T1000 (cell line): ENCODE measurements at places on chromosomes 3 and 15.

DNA sequence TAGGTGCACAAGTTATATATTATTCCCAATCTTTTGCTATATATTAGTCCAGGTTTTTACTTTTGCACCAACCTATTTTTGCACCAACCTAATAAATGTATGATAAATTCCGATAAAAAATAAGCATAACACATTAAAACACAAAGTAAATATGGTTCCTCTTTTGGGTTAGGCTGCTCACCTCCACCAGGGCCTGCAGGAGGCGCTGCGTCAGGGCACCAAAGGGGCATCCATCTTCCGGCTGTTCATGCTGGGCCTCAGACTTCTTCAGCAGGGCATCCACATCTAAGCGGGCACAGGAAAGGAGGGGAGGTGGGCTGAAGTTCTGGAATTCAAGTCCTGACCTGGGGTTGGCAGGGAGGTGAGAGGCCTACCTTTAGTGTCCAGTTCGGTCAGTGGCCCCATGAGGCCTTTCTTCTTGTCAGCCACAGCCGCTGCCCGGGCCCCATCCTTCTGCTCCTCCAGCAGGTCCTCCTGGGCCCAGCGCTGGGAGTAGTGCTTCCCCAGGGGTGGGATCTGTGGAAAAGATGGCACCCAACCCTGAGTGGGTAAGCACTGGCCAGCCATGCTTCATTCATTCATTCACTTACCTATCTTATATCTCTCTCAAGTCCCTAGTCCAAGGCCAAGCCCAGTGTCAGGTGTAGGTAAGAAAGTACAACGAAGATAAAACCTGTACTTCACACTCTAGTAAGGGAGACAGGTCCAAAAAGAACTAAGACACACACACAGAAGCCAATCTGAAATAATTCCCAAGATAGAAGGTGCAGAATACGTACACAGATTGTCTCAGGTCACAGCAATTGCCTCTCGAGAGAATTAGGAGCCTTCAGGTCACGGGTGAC, 5.2 kb downstream of the TADA3 start:
- no peak for DNase-seq

- no peak for DNase-seq
Observed at GRCh38 chr15:48602358-48603122, 43.0 kb downstream of the FBN1 start.

- DNase-seq: no peak
Observed at GRCh38 chr3:62659660-62660059, 215.6 kb downstream of the CADPS start.

DNA sequence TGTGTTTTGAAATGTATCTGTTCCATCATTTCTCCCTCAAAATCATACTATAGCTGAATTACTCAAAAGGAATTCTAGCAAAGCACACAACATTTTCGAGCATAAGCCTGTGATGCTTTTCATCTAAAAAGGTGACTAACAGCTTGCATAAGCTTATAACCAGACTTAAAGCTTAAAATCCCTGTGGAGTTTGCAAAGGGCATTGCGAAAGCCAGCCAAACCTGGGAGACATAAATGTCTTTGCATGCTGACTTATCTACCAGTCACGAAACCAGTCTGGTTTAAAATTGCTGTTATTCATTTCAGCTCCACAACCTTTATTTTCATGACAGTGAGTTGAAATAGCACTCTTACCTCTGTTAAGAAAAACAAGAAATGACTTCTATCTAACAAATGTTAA, 35.6 kb upstream of the LIPC start:
- DNase-seq: peak; percentile 32

GRCh38 chr3:10162185-10162584, 2.5 kb upstream of the IRAK2 start:
- no peak for DNase-seq

DNA sequence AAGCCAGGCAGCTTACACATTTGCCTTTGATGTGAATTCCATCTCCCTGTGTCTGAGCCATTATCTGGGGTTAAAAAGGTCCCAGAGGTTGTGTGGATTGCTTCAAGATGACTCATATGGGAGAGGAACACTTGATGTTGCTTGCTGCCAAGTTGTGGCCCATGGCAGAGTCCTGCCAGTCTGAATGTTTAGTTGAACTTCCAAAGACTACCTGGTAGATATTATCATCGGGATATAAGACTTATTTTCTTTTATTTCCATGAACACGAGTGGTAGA, 85.6 kb downstream of the TJP1 start:
- DNase-seq: no peak

- DNase-seq: no peak
Observed at GRCh38 chr3:140630366-140630765, 47.5 kb upstream of the TRIM42 start.
